ENCODE measurements at places on chromosomes 12 and 14. TPM values are rescaled to one million over a fixed set of nuclear protein-coding genes. Genes with fewer than 3 reads are reported as not detected.

DNA sequence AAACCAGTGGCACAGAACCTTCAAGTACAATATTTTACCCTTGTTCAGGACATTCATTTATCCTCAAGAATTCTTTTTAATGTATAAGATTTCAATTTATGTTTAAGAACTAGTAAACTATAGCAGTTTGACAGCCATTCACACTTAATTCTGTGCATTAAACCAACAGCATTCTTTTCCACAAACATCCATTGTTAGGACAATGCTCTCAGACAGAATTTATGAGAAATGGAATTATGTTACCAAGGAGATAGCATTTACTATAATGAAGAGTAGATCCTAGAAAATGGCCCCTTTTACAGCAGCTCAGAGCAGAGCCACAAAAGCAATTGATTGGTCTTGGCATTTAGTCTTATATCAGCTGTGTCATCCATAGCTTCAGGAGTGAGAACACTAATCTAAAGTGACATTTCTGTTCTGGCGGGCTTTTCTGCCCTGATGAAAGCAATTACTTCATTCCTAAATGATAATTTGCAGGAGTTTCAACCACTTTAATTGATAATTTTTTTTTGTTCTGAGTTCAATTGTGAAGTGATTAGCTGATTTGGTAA, 268.9 kb downstream of the NPAS3 start:
- no peak for DNase-seq

GRCh38 chr12:110501399-110501751, 536 bp downstream of the VPS29 start:
- DNase-seq, result no peak

- DNase-seq, result no peak
Measured at GRCh38 chr12:104426926-104427546, 29.7 kb upstream of the CHST11 start.

DNA sequence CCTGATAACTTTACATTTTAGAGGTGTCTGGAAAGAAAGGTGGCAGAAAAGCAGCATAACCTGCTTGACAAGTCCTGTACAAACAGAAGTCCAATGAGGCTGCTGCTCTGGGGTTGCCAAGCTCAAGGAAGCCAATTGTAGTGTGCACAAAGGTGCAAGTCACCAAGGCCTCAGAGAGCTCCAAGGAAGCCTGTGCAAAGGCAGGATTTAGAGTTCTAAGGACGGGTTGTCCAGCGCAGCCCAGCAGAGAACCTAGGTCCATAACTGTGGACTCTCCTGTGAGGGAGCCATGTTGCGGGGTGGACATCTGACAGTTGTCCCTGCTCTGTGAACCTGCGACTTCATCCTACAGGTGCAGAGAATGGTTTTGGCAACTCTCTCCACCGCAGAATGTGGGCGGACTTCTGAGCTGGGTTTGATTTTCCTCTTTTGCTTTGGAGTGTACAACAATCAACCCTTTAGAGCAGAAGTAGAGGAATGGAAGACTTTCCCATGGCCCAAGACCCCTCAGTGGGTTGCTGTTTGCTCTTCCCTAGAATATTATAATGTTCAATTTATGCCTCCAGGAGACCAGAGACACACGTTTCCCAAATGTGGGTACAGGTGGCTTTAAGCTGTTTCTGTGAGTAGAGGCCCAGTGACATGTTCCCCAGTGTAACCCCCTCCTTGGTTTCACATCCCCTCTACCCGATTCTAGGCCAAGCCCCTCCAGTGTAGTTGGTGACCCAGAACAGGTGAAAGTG, 81.0 kb downstream of the ETV6 start:
- DNase-seq, result peak; percentile 79

DNA sequence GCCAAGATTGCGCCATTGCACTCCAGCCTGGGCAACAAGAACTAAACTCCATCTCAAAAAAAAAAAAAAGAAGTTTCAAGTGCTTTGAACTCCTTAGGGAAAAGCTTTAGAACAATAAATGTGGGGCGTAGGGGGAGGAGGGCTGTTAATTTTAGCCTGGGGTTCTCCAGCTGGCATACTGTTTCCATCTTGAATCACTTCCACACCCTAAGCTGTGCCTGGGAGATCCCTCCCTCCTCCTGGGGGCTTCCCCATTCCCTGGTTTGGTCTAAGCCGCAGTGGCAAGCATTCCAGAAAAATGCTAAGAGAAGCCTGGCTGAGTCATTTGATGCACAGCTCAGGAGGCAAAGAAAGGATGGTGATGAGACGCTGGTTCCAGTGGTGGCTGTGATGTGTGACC, 2.3 kb upstream of the ZNF384 start:
- no peak for DNase-seq

DNA sequence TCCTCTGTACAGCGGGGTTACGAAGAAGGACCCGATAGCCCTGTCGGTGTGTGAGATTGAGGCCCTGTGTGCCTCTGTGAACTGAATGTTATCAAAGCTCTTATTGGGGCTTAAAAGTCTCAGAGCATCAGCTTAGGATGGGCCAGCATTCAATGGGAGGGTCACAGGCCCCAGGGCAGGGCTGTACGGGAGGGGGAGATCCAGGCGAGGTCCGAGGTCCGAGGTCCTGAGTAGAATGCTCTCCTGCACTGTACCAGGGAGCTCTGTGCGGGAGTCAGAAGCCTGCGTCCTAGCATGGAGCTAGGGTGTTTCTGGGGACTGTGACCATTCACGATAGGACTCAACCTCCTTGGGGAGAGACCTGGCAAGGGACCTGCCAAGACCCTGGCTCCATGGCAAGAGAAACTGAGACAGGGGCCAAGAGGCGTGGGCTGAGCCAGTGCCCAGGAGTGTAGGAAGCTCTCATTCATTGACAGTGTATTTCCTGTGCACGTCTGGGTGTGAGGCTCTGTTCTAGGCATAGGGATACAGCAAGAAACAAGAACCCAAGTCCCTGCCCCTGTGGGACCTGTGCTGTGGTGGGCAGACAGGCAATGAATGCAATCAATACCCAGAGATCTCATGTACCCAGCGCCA, 12.0 kb upstream of the FAM181A start:
- DNase-seq, result no peak

GRCh38 chr14:96497087-96497486, 5.1 kb upstream of the PAPOLA start:
- DNase-seq, result no peak

KRT81 gene
- total RNA-seq, result not detected

C1RL gene
- total RNA-seq, result 52.7 TPM

DNA sequence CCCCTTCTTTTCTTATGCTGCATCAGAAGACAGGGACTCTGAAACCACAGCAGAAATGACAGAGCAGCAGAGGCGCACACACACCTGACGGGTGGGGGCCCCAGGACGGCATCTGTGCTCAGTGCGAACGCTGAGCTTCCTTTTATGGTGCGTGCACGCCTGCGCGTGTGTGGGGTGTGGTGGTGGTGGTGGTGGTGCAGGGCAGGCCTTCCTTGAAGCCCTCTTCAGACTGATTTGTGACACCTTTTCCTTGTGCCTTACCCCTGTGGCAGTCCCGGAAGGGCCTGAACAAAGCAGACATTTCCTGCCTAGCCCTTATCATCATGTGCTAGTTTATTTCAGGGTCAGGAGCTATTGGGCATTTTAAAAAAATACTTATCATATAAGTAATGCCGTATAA, 75.7 kb downstream of the TSPAN9 start:
- DNase-seq, result no peak

- DNase-seq, result no peak
Measured at GRCh38 chr14:100056964-100057795, 8.0 kb upstream of the EVL start.

GRCh38 chr12:71947645-71948105, 9.0 kb downstream of the TPH2 start:
- no peak for DNase-seq

REM2 gene
- 0.58 TPM for total RNA-seq

GRCh38 chr12:87670448-87670847, 358.8 kb downstream of the C12orf50 start:
- DNase-seq, result no peak

DNA sequence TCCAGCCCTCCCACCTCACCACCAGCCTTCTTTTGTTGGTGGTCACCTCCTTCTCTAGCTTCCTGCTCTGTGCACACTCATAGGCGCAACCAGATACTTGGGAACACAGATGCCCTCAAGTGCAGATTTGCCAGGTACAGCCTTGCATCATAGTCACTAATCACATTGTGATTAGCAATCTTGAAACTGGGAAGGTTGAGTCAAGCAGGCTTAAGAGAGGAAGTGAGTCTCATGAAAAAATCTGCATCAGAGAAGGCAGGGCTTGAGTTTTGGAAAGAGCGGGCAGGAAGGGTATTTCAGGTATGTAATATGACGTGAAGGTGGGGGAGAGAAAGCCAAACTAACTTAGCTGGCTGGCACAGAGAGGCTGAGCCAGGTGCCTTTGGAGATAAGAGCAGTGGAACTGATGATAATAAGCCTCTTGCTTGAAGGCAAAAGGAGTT, 2.7 kb upstream of the RABGGTA start:
- no peak for DNase-seq

DNA sequence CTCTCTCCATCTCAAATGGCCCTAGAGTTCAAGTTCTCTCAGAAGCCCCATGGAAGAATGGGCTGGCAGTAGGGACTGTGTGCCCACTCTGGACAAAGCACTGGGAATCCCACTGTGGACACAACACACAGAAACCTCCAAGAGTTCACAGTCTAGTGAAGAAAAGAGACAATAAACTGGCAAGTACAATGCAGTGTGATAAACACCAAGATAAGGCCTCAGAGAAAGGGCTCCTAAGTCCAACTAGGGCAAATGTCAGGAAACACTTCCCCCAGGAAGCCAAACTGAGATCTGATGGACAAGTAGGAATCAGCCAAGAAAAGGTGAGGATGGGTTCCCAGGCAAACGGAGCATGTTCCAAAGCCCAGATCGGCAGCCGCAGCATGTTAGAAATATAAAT, 5.4 kb downstream of the VSIG10 start:
- DNase-seq, result peak; percentile 43

GRCh38 chr14:80475074-80475473, 263.8 kb upstream of the DIO2 start:
- DNase-seq, result no peak

GRCh38 chr14:96303981-96304380, 48.0 kb downstream of the BDKRB1 start:
- no peak for DNase-seq

DNA sequence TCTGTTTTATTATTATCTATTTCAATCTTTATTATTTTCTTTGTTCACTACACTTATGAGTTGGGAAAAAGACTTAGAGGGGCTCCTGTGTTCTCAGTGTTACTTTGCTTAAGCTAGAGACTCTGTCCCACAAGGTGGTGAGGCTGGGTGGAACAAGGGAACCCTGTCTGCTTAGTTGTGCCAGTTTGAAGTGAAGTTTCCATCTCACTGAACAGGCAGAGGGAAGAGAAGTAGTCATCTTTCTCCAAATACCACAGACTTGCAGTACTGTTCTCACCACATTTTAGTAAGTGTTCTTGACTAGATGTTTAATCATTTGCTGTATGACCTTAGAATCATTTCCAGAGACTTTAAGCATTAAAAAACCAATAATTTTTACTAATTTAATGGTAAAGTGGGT, 195.7 kb upstream of the NEDD1 start:
- no peak for DNase-seq

TOMM20L gene
- total RNA-seq, result 0.79 TPM

DNA sequence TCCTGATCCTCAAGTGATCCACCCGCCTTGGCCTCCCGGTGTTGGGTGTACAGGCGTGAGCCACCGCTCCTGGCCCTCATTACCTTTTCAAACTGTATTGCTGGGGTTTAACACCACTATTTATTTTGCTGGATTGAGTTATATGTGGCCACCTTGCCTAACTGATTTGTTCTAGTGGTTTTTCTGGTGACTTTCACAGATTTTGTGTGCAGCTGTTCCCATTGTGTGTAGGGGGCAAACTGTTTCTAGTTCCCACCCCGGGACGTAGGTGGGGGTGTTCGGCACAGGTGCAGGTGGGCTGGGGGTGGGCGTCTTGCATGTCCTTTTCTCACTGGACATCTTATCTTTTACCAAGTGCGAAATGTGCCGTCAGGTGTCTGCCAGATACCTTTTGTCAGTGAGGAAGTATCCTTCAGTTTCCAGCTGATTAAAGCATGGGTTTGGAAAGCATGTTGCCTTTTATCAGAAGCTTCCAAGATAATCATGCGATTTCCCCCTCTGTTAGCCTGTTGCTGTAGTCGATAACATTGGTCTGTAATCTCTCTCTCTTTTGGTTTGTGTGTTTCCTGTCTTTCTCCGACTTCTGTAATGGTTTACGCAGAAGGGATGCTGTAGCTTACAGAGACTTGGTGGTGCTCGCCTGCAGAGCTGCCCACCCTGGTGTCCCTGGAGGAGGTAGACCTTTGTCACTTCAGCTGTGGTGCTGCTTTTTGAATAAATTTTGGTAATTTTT, 33.6 kb downstream of the AACS start:
- DNase-seq, result no peak

GNG2 gene
- total RNA-seq, result 21.9 TPM

NKX2-1 gene
- not detected for total RNA-seq

KRT83 gene
- not detected for total RNA-seq

- DNase-seq, result no peak
Measured at GRCh38 chr12:58712976-58713375, 207.3 kb downstream of the LRIG3 start.

CLEC2A gene
- not detected for total RNA-seq

DNA sequence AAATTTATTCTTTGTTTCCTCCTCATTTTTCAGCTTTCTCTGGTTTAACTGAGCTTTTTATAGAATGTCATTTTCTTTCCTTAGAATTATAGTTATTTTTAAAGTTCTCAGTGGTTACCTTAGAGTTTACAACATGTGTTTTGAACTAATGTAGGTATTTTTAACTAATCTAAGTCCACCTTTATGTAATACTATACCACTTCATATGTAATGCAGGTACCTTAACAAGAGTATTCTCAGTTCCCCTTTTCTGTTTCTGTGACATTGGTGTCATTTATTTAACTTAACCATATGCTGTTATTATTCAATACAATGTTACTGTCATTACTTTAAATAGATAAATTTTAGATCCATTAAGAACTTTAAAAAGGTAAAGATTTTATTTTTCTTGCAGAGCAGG, 30.3 kb upstream of the KCNC2 start:
- no peak for DNase-seq

GRCh38 chr14:81070511-81070910, 115.1 kb downstream of the TSHR start:
- no peak for DNase-seq

- DNase-seq, result no peak
Measured at GRCh38 chr12:32843528-32844095, 53.0 kb downstream of the PKP2 start.

DNA sequence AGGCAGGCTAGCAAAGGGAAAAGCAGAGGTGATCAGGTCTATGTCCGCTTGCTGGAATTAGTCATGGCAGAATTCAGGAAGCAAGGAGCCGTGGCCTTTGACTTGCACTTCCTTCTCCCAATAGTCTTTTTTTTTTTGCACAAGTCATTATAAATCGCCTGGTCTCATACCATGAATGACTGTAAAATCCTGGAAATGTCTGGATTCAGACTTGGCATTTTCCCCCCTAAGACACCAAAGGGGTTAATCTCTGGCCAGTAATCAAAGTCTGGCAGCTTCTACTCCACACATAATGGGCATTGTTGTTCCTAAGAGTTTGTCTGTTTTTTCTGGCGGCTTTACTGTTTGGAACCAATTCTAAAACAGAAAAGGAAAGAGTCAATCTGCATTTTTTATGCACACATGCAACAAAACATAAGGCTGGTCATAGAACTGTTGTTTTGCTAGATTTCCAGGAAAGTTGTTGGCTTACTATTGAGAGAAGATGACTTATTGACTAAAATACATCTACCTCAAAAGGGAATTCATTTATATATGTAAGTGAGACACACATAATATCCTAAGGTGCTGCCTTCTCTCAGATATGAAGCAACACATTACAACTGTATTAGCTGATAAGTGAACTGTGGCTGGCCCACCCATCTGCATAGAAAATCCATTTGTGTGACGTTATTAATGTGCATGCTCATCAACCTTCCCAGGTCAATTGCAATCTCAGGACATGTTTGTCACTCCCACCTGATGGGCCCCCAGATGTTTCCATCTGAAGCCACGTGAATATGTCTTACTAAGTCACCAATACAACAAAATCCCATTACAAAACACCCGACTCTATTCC, 157.3 kb downstream of the BTG1 start:
- no peak for DNase-seq

Data from left colon (tissue), 2 donors.